Mammary epithelial cell (primary cell): ENCODE measurements at places on chromosomes 4 and X. TPM values are rescaled to one million over a fixed set of nuclear protein-coding genes. Genes with fewer than 3 reads are reported as not detected.

GRCh38 chrX:136202889-136203288 is 48.3 kb downstream of the MAP7D3 start:
- DNase-seq, result no peak

- no peak for DNase-seq
Measured at GRCh38 chrX:148474030-148474429, 26.4 kb upstream of the AFF2 start.

DNA sequence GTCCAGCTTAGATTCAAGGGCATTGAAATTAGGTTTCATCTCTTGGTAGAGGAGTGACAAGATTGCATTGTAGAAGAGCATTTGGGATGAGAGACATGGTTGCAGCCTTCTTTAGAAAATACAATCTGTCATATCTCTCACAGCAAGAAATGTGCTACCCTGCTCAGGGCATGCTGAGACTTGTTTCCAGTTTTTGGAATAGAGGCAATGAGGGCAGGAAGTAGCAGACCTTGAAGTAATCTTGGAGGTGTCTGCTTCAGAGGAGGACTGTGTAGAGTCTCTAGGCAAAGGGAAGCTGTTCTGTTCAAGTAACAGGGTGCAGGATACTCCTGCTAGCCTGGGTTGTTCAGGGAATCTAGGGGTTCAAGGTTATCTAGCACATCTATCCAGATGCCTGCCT is 116.1 kb upstream of the ZNF827 start:
- peak; percentile 46 for DNase-seq

- DNase-seq, result peak; percentile 6
Measured at GRCh38 chr4:25813448-25814106, 49.2 kb downstream of the SEL1L3 start.

GRCh38 chr4:1933700-1934099 is 62.5 kb downstream of the NSD2 start:
- no peak for DNase-seq

Gene FGFR3
- 3.8 TPM for polyA plus RNA-seq

GRCh38 chrX:63506320-63506719 is 155.2 kb upstream of the SPIN4 start:
- peak; percentile 13 for DNase-seq

- DNase-seq, result no peak
Measured at GRCh38 chr4:26611372-26611771, 27.5 kb downstream of the TBC1D19 start.

- DNase-seq, result no peak
Measured at GRCh38 chr4:76947369-76947768, 2.2 kb upstream of the SEPTIN11 start.

Gene MAGEA2B
- not detected for polyA plus RNA-seq

Gene PTTG2
- not detected for polyA plus RNA-seq

- DNase-seq, result no peak
Measured at GRCh38 chrX:79400623-79401022, 33.5 kb upstream of the ITM2A start.

- no peak for DNase-seq
Measured at GRCh38 chr4:172055046-172055445, 241.8 kb downstream of the GALNTL6 start.

Gene SH3TC1
- 37.7 TPM for polyA plus RNA-seq

GRCh38 chr4:162682651-162683050 is 484.0 kb downstream of the NAF1 start:
- no peak for DNase-seq

Gene CXCL11
- 0.06 TPM for polyA plus RNA-seq

- no peak for DNase-seq
Measured at GRCh38 chr4:111984169-111984819, 161.0 kb upstream of the FAM241A start.

- DNase-seq, result no peak
Measured at GRCh38 chr4:31005037-31005436, 284.9 kb downstream of the PCDH7 start.

DNA sequence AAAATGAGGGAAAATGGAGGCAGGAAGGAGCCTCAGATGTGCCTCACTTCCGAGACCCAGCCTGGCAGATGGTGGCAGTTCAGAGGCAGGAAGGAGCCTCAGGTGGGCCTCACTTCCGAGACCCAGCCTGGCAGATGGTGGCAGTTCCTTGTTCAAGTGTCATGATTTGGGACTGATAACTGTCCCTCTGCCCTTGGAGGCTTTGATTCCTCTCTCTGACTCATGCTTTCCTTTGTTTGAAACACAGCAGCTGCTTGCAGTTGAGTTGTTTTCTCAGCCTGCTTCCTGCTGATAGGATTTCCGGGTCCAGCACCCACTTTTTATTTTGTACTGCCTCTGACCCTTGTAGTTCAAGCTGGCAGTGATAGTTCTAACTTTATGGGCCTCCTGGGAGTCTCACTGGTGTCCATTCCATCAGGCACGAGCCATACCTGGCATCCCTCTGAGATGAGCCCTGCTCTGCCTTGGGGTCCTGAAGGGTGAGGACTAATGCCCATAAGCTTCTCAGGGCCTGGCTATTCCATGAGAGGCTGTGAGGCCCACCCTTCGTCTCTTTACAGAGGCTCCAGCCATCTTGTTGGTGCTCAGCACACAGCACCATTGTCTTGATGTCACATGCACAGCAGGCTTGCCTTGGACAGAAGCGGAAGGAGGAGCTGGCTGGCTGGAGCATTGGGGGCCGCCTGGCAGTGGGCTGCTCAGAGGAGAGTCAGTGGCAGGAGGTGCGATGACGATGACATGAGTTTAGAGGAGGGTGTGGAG is 13.0 kb downstream of the RGS12 start:
- DNase-seq, result no peak

Gene OTC
- polyA plus RNA-seq, result not detected

GRCh38 chr4:110198435-110199416 is at the start of gene ELOVL6:
Gene ELOVL6 (minus strand): TSS chr4:110198615. CDS start chr4:110198335, 280 bp downstream.
- DNase-seq, result peak; percentile 74

- DNase-seq, result no peak
Measured at GRCh38 chr4:6751611-6752485, 30.7 kb upstream of the KIAA0232 start.

Gene NEK1
- 4.7 TPM for polyA plus RNA-seq

Gene MAB21L2
- polyA plus RNA-seq, result not detected

- DNase-seq, result no peak
Measured at GRCh38 chrX:102841706-102842003, 95.4 kb upstream of the RAB40AL start.

Gene BMPR1B
- 1.1 TPM for polyA plus RNA-seq

GRCh38 chr4:82785611-82786400 is 12.8 kb downstream of the SCD5 start:
- DNase-seq, result peak; percentile 91

DNA sequence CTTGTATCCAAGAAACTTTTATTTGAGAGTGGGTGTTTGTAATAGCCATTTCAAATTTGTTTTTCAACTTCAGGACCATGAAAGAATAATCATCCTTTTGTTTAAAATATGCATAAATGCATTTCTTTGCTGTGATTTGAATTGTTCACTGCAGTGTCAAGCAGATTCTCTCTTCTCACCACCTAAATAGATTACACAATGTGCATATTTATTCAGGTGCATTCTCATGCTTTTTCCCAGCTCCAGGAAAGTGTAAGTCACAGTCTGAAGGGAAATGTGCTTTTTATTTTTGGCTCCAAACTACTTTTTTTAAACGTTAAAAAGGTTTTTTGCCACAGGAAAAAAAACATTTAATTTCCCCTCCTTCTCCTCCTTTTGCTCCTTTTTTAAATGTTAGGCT is 17.5 kb downstream of the C4orf33 start:
- DNase-seq, result no peak

DNA sequence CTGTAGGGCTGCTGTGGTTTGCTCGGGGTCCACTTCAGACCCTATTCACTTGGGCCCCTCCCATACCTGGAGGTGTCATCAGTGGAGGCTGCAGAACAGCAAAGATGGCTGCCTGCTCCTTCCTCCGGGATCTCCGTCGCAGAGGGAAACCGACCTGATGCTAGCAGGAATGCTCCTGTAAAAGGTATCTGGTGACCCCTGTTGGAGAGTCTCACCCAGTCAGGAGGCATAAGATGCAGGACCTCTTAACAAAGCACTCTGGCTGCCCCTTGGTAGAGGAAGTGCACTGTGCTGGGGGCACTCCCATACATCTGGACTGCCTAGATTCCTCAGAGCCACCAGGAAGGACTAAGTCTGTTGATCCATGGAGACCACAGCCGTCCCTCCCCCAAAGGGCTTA is 296.9 kb downstream of the GRID2 start:
- no peak for DNase-seq

Gene VCX3B
- polyA plus RNA-seq, result not detected

- DNase-seq, result no peak
Measured at GRCh38 chrX:153524234-153524633, 6.8 kb downstream of the ATP2B3 start.
